SIG-M5 (cell line): ENCODE measurements at places on chromosomes 13 and 19.

DNA sequence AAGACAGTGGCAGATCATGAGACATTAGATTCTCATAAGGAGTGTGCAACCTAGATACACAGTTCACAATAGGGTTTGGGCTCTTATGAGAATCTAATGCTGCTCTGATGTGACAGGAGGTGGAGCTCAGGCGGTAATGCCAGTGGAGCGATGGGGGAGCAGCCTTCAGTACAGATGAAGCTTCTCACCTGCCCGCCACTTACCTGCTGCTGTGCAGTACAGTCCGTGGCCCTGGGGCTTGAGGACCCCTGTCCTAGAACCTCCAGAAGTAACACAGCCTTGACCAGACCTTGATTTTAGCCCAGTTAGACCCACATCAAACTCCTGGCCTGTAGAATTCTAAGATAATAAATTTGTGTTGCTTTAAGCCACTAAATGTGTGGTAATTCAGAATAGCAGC is 215.1 kb upstream of the MIR17HG start:
- DNase-seq: no peak

GRCh38 chr19:18224525-18225354 is 1.5 kb downstream of the PDE4C start:
- peak; percentile 47 for DNase-seq

DNA sequence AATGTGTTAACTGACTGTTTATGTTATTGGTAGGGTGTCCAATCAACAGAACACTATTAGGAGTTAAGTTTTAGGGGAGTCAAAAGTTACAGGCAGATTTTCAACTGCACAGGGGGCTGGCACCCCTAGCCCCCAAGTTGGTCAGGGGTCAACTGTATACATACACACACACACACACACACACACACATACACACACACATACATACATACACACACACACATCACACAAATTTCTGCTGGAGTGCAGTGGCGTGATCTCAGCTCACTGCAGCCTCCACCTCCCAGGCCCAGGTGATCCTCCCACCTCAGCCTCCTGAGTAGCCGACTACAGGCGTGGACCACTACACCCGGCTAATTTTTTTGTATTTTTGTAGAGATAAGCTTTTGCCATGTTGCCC is 10.2 kb downstream of the LRRC4B start:
- no peak for DNase-seq

GRCh38 chr19:42140125-42140754 is 8.0 kb upstream of the POU2F2 start:
- DNase-seq: no peak

- no peak for DNase-seq
These were observed 22.2 kb upstream of the SIAH3 start for GRCh38 chr13:45873491-45874325.

GRCh38 chr19:45231891-45232290 is 13.3 kb downstream of the EXOC3L2 start:
- no peak for DNase-seq

DNA sequence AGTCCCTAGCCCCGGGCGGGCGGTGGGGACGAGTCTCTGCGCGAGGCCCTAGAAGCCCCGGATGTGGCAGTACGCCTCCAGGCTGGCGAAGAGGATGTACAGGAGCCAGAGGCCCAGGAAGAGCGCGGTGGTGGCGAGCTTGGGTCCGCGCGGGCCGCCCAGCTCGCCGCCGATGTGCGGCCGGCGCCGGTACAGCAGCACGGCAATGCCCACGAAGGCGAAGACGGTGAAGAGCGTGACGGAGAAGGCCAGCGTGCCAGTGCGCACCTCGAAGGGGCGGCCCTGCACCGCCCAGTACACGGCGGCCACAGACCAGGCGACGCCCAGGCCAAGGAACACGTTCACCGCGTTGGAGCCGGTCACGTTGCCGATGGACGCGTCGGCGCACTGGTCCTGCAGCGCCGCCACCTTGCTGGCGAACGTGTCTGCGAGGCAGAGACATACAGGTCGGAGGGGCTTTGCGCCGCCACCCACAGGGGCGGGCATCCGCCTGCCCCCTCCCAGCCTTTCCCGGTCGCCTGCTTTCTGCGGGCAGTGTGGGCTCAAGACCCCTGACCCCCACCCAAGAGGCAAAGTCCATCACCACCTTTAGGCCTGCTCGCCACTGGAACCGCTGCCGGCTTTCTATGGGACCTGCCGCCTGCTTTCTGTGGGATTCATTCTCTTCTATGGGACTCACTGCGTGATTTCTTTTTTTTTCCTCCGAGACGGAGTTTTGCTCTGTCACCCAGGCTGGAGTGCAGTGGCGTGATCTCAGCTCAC is 10.9 kb upstream of the MEIS3 start:
- no peak for DNase-seq

- DNase-seq: no peak
These were observed 273.4 kb upstream of the MIR17HG start for GRCh38 chr13:91074091-91074490.

DNA sequence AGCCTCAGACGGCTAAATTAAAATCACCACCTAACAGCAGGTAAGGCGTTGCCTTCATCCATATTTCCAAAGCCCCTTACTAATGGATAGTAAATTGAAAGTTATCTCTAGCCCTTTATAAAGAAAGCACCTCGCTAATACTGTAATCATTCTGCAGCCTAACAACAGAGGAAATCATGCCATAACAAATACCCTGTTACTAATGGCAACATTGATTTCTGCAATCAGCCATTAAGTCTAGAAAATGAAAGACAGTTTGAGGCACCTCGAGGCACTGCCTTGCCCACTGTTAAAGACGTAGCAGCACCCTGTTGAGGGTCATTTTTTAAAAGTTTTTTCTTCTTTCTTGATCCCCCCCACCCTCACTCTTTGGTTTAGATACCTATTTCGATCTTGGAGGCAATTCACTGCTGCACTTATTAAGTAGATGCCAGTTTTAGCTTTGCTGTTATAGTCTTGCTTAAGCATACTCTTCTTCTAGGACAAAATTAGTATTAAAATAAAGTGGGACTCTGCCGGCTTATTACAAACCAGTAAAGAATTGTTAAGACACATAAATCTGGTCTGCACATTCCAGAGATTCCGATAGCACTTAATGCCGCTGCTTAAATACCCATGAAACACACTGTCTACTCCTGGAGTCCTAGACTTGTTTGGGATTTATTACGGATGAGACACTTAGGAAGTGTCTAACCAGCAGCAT is 74.8 kb downstream of the ZNF536 start:
- DNase-seq: no peak

DNA sequence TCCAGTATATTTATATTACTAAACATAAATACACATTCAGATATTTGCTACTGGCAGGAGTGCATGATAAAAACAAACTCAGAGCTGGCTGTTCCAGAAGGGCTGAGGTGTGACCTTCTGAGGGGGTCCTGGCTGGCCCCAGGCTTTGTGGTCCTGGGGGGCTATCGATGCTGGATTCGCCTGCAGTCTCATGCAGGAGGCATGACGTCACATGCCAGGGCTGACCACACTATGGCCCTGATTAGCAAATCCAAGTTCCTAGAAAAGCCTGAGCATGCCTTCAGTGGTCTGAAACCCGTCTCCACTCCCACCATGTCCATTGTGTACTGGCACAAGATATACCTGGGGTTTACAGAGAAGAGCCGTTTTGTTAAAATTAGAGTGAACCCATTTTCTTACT is 97.9 kb downstream of the KL start:
- DNase-seq: no peak

- no peak for DNase-seq
These were observed 55.2 kb downstream of the ERCC5 start for GRCh38 chr13:102901056-102901455.

- no peak for DNase-seq
These were observed 580 bp downstream of the AP2A1 start for GRCh38 chr19:49767381-49767780.
